ENCODE measurements at places on chromosomes 6 and 20.

- DNase-seq, result peak; percentile 37
Observed at GRCh38 chr6:13038315-13038714, 290.0 kb downstream of the TBC1D7 start.

DNA sequence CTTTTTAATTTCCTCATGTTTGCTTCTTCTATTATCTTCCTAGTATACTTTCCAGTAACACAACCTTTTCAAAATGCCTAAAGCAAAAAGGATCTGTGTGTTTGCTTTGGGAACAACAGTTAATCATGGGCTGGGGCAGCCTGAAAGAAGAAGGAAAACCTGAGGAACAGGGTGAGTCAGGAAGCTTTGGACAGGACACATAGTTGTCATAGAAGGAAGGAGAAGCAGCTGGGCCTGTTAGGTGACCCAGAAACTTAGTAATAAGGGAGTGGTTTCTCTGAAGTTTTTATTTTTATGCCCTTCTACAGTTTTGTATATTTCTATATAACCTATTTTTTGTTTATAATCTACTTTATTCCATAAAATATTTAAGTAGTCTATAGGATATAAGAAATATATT lies 61.4 kb downstream of the CD24 start:
- no peak for DNase-seq

DNA sequence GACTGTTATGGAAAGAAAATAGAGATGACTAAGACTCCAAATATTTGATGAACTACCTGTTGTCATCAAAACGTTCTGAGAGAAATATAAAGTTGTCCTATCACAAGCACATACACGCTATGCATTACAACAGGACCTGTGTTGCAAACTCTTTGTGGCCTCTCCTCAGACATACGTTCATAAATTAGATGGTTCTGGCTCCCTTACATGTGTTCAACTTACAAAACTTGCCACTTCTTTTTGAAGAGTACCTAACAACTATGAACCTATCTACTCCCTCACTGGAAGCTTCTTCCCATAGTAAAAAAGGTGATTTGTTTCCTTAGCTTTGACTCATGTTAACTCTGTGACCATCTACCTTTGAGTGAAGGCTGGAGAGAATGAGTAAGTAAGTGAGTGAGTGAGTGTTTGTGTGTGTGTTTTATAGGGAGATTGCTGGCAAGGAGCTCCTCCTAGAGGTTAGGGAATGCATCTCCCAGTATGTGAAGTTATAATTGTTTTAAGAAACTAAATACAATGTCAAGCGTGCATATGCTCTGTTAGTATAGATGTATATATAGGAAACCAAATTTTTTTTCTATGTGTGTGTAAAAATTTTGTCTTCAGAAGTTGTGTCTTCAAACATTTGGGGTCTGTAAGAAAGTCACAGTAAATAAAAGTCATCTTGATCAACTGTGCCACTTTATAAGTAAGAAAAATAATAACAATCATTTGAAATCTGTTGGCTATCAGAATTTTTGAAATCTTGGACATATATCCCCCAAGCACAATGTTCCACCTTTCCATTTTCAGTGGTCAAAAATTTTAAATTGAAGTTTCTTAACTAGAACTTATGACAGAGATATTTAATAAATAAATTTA lies 1211.1 kb upstream of the GJE1 start:
- DNase-seq, result peak; percentile 95

DNA sequence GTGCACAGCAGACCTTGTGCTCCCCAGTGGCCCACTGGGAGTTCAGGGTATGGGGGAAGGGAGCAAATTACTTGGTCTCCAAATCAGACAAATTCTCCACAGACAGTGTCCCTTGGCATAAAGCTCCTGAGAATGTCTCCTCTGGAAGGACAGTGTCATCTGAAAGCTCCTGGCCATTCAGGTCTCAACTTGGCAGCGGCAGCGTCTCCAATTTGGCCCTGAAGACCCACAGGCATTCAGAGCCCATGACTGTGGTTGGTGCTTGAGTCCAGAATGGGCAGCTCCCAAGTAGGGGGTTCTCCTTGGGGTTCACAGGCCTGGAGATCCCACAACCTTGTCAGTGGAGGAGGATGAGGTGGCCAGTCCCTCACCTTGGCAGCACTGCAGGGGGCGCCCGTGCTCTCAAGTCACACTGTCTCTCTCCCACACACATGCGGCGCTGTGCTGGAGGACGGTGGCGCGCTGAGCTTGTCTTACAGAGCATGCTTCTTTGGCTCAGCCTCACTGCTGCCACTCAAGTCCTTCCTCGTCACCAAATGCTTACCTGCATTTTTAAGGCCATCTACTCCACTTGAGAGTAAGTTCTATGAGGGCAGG lies 20.7 kb downstream of the DYNLRB1 start:
- peak; percentile 44 for DNase-seq

DNA sequence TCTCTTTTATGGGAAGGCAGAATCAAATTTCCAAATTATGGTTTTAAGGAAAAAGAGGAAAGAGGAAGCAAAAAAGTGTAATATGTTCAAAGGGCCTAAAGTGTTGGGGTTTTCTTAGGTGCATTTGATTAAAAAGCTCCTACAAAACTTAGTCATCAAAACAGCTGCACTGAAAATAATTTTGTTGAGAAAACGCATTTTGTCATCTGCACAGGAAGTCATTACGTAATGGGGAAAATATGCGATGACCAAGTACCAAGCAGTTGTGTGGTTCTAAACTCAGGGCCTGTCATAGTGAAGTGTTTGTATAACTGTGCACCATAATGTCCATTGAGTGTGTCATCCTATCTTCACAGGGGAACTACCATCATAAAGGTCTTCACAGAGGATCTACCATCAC lies 15.6 kb downstream of the HAO1 start:
- DNase-seq, result peak; percentile 90

DNA sequence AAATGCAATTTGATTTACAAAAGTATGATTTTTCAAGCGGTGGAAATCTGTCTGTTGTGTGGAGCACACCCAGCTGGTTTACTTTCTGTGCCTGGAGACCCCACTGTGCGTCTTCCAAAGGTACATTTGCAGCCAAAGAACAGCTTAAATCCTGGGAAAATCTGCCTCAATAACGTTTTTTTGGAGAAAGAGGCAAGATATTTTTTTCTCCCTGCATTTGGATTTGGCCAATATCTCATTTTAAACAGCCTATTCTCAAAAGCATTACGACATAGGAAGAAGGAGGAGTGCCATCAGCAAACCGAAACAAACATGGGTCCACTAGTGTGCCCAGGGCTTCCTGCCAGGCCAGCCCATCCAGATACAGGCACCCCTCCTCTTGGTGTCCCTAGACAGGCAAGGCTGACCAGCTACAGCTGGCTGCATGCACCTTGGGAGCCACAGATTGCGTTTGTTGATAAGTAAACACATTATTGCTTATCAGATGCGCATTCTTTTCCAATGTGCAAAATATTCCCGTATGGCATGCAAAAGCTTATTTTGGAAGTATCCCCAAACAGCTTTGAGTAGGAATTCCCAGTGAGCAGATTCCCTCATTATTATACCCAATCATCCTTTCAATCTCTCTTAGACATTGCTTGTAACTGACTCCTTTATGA lies 184.5 kb upstream of the MARCKS start:
- no peak for DNase-seq

GRCh38 chr6:1581120-1581991 lies 28.4 kb upstream of the FOXC1 start:
- DNase-seq, result no peak

DNA sequence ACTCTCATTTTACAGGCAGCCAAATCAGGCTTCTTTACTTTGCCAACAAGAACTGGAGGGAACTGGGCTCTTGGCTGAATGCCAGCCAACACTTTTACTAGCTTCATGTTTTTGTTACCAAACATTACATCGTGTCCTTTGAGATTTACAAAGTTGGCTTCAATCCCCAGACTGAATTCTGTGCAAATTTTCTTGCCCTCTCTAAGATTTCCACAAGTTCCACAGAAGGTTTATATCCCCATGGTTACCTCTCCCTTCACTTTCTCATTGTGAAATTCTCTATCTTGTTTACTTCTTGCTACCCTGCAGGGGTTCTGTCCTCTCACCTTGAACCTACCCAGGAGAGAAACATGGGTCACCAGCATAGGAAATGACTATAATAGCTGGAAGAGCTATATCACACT lies 37.6 kb upstream of the PLCB1 start:
- DNase-seq, result peak; percentile 98

- DNase-seq, result no peak
Observed at GRCh38 chr6:168004023-168004422, 6.6 kb downstream of the KIF25 start.

DNA sequence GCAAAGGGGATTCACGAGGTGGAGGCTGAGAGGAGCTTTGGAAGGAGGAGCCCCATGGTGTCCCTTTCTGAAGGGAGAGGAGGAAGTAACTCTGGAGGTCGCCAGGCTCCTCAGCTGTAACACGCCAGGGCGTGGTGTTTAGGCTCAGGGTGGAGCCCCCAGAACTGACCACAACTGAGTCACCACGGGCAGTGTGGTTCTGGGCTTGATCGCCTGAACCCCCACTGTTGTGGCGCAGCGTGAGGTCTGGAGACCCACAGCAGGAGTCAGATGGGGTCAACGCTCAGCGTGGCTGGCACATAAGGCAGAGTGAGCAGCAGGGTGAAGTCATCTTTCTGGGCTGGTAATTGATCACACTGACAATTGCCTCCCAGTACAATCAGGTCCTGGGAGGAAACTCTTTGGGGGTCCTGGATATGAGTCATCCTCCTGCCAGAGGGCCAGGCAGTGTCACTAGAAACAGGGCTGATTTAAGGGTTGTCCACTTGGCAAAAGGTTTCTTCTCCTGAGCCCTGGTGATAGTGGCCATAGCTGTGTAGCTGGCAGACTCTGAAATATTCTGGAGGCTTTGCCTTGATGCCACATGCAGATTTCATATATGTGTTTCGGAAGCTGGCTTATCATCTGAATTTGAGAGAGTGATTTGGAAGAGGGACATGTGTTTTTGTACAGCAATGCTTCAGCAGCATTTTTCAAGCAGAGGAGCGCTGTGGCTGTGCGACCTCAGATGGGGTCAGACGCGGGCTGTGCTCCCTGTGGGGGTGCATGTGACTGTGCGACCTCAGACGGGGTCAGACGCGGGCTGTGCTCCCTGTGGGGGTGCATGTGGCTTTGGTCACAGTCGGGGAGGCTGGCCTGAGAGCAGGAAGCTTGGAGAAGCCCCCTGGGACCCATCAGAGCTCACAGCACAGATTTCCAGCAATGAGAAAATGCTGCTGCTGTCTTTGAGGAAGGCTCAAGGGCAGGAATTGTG lies 50.0 kb downstream of the SYNJ2 start:
- peak; percentile 90 for DNase-seq

DNA sequence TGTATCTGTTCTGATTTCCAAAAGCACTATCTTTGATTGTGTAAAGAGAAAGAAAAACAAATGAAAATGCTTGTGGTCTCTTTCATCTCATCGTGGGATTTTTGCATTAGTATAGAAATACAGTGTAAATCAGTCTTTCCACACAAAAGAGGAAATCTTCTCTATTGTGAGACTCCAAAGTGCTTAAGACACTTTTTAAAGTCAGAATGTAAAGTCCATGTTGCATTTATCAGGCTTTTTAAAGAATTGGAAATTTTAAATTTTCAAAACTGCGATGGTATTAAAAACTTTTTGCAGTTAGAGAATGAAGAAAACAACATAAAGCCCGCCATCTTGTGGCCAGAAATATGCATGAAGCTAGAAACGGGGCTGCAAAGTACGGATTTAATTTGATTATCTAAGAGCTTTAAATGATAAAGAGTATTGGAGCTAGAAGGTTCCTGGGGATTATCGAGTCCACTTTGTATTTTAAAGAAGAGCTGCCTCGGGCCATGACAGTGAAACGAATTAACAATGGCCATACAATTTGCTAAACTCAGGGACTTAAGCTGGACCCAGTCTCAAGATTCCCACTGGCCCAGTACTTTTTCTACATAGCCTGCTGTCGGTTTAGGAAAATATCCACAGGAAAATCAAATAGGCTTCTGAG lies 339.6 kb downstream of the ARHGAP18 start:
- DNase-seq, result peak; percentile 75

DNA sequence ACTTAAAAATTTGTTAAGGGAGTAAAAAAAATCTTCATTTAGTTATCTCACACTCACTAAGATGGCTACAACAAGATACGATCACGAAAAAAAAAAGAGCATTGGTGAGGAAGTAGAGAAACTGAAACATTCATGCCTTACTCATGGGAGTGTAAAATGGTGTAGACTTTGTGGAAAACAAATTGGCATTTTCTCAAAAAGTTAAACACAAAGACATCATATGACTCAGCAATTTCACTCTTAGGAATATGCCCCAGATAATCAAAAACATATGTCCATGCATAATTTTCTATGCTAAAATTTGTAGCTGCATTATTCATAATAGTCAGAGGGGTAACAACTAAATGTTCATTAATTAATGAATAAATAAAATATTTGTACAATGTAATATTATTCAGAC lies 120.9 kb upstream of the IRAK1BP1 start:
- no peak for DNase-seq

DNA sequence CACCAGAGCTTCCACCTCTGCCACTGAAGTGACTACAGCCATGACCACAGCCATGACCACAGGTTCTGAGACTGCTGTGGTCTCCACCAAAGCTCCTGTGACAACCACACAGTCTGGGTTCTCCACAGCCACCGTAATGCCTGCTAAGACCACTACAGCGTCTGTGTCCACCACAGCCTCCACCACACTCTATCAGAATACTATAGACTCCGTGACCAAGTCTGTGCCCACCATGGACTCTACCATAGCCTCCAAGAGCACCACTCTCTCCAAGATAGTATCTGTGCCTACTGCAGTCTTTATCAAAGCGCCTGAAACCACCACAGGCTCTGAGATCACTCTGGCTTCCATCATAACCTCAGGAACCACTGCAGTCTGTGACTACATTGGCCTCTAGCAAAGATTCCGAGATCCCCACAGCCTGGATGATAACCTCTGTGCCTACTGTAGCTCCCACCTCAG lies 18.3 kb upstream of the MUC21 start:
- DNase-seq, result no peak

DNA sequence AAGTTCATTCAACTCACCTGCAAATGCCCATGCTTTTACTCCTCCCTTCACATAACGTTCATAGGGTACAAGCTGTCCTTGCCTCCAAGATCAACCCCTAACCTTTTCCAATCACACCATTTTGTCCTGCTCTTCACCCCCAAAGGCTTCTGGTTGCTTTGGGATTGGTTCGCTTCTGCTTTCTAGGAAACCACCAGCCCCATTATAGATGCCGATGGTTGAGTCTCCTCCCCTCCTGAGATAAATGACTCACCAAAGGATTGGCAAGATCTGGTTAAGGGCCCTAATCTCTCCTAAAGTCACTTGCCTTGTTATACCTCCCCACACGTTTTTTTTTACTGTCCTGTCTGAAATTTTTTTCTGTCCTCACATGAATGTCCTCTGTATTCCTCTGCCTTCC lies 311.4 kb downstream of the HACE1 start:
- DNase-seq, result no peak

DNA sequence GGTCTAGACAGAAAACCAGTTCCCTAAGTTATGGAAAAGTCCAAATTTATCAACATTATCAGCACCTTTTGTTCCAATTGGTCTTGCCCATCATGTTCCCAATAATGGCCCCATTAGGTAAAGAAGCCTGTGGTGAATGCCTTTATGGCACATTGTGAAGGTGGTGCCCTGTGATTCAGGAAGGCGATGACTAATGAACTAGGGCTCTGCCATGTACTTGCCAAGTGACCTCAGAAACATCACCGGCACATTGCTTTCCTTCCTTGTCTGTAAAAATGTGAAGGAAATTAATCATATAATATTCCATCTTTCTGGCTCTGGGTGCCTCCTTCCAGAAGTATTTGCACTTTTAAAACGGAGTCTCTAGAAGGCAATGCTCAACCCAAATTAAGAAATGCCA lies 132.3 kb downstream of the UNC5CL start:
- DNase-seq, result no peak

- DNase-seq, result no peak
Observed at GRCh38 chr6:32943864-32944649, 3.2 kb upstream of the HLA-DMB start.
